ENCODE measurements at places on chromosomes 5 and 9.

DNA sequence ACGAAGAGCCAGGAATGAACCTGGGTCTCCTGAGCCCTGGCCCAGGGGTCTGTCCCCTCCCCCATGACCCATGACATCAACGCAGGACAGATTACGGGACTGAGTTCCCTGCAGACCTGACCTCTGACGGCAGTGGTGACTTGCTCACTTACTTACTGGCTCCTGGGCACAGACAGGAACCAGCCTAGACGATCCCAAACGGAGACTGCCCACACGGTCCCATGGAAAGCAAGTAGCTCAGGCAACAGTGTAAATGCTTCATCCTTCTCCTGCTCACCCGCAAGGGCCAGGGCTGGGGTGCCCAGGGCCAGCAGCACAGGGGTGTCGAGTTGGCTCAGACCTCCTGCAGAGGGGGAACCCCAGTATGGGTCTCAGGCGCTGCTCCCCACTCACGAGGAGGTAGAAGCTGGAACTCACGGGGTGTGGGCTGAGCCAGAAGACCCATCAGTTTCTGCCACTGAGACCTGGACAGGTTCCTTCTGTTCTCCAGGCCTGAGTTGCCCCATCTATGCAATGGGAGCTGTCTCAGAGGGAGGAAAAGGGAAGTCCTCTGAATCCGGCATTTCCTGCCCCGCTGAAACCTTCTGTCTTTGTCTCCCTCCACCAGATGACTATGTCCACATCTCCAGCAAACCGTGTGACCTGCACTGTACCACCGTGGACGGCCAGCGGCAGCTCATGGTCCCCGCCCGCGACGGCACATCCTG, 5.6 kb downstream of the ADAMTSL2 start:
- DNase-seq: no peak

GRCh38 chr5:17415321-17415758, 82.7 kb upstream of the TAF11L2 start:
- DNase-seq: no peak

GRCh38 chr5:31169379-31169778, 24.1 kb upstream of the CDH6 start:
- no peak for DNase-seq

- DNase-seq: no peak
Observed at GRCh38 chr5:134145041-134145757, 30.7 kb downstream of the TCF7 start.

DNA sequence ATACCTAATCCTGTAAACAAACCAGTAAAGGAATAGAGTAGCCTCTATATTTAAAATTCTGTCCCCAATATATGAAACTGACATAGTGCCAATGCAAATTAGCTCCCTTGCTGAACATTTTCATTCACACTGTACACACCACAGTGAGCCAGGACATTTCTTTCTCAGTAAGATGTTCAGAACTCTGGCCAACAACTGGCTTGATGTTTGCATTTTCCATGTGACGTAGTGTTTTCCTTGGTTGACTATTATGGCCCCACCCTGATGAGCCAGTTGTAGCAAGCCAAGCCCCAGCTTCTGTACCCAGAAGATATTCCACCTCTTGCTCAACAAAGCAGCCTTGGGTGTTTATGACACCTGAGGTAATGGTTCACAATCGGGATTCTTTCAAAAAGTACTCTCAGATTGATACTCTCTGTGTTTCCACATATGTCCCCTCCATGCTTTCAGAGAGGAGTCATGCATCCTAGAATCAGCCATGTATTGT, 17.7 kb upstream of the ANXA1 start:
- DNase-seq: no peak

DNA sequence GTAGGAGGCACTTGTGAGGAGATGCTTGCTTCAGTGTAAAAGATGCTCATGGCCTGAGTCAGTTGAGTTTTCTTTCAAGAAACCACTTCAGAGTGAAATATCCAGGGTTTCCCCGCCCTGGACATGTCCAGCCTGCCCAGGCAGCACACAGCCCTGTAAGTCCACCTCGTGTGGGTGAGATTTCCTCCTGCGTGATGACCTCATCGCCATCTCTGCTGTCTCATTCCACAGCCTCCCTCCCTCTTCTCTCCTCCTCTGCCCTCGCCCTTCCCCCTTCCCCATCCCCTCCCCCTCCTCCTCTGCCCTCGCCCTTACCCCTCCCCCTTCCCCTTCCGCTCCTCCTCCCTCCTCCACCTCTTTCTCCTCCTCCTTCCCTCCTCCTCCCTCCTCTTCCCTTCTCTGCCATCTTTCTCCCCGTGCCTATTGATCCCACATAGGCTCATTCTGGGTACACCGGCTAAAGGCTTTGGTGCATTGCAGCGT, 34.0 kb upstream of the NCS1 start:
- no peak for DNase-seq

DNA sequence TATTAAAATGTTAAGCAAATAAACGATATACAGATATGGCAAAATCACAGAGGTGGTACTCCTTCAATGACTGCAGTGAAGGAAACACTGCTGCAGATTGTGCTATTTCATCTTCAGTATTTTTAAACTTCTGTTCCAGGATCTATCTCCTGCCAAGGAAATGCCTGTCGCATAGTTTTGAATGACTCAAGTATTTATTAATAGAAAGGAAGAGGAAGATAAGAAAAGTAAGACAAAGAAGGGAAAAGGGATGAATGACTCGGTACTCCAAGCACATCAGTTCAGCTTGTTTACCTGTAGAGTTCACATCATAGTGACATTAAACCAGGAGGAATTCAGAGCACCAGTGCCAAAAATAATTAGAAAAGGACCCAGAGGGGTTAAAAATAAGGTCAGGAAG, 5.1 kb upstream of the GPX8 start:
- no peak for DNase-seq

GRCh38 chr5:82147860-82148573, 130.1 kb downstream of the RPS23 start:
- DNase-seq: no peak

DNA sequence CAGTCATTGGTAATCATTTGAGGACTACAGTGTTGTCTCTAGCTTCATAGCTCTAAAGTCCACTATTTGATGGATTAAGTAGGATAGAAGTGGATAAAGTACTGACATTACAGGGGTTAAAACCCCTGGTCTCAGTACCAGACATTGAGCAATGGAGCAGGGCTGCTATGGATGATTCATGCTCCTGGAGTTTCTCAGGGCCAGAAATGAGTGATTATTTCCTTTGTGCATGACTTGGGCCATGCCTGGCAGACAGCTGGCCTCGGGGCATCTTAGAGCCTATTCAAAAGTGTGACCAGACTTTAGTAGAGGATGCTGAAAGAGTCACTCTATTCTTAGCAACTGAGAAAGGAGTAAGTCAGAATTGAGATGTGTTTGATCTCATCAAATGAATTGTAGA, 350.7 kb upstream of the TLE4 start:
- DNase-seq: no peak

All from nucleus accumbens (tissue), 56 donors.